Caco-2 (cell line): ENCODE measurements at places on chromosomes 5 and 9. TPM values are rescaled to one million over a fixed set of nuclear protein-coding genes. Genes with fewer than 3 reads are reported as not detected.

DNA sequence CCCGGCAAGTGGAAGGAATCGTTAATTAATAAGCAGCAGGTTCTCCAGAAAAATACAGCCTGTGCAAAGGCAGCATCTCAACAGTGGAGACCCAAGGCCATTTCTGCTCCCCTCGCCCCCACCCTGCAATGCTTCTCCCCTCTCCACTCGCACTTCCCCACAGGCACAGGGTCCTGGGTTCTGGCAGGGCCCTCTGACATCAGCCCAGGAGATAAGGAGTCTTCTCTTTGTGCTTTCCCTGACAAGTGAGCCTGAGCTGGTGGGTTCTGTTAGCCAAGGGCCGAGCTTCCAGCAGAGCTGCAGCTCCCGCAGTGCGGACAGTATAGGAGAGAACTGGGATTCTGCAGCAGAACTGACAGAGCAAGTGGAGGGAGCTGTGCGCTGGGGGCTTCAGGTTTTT lies 257.5 kb downstream of the NSG2 start:
- no peak for DNase-seq

- DNase-seq = peak; percentile 84
Measured at GRCh38 chr9:95057101-95057500, 260.4 kb downstream of the FANCC start.

DNA sequence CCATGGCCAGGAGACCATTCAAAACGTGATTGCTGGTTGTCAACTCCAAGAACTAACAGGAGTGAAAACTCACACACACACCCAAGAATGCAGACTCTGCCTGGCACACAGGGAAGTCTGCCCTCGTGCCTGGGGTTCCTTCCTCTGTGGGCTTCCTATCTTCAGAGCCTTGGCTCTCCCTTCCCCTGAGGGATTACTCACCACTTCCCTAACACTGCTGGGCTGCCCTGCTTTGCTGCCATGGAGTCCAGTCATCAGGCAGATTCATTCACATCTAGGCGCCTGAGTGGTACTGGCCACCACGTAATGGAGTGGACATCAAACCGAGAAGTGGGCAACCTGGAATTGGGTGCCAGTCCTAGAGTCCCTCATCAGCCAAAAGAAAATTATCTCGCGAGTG lies 76.4 kb upstream of the PRSS3 start:
- no peak for DNase-seq

- DNase-seq = no peak
Measured at GRCh38 chr9:118961857-118962256, 407.4 kb downstream of the BRINP1 start.

DNA sequence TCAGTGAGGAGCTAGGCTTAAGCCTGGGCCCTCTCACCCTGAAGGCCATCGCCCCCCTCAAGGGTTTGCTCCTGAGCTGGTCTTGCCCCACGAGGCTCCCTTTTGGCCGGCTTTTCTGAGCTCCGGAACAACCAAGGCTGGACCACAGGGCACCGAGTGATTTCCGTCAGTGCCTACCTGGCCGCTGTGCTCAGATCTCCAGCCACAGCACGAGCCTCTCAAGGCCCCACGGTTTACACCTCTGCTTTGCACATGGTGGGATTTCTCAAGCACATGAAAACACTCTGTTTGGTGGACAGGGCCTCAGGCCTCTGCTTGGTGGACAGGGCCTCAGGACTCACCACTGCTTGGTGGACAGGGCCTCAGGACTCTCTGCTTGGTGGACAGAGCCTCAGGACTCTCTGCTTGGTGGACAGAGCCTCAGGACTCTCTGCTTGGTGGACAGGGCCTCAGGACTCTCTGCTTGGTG lies 15.8 kb downstream of the CLPTM1L start:
- DNase-seq = no peak

DNA sequence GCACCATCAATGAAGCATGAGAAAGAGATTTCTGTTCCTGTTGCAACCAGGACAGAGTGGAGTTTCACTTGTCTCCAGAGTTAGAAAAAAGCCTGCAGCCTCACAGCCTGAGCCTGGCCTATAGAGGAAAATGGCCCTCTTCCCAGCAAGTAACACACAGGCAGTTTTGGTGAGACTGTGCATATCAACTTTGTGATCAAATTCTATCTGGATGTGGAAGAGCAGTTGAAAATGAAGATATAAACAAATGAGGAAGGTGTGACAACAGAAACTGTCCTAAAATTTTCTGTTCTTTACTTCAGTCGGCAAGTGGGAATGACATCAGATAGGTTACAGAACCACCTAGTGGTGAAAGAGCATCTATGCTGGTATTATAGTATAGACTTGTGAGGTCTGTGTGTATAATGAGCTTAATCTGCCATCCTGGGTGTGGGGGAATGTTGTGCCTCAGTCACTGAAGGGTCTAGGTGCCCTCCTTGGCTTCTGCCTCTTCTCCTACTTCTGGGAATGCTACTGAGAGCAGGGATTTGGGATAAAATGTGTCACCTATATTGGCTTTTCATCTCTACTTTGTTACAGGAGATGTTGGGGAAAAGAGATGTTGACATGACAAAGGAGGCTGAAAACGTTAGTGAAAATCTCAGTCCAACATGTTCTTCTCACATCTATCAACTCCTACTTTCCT lies 28.2 kb downstream of the YIPF5 start:
- peak; percentile 11 for DNase-seq

DNA sequence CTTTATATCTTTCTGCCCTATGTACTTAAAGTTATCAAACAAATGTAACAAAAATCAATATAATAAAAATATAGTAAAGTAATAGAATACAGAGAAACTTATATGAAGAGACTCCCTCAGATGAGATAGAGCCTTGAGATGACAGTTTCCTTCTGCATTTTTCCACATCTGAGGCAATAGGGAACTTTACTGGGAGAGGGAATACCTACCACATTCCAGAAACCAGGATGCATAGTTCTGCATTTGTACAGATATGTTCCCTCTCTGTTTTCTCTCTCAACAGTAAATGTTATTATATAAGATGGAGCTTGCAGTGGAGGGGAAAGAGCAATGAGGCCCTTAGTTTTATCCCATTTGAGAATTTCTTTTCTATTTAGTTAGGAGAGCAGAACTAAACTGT lies 109.6 kb upstream of the KCNN2 start:
- no peak for DNase-seq

DNA sequence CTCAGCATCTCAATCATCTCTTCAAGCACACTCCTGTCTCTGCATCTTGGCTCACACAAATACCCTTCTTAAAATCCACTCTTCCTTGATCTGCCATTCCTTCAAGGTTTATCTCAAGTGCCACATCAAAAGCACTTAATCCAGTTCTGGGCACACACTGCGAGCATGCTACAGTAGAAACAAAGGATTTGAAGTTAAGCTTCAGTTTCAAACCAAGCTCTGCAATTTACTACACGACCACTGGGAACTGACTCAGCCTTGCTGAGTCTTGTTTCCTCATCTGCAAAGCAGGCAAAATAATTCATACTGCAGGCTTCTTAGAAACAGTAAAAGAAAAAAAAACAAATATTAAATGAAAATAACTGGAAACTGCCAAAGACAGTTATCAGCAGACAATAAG lies 50.5 kb upstream of the CTNNAL1 start:
- DNase-seq = no peak

DNA sequence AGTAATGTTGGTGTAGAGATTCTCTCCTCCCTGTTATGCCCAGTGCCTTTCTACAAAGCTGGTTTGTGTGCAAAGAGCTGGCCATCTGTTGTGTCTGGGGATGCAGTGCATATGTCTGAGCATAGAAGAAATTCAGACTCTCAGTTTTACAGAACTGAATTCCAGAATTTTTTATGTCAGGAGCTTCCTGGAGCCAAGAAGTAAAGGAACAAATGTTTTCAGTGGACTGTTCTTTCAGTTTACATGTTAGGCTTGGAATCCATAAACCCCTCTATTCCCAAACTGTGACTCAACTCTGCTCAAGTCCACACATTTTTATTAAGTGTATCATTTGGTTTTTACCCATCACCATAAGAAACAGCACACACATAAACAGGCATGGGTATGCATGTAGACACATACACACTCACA lies 366.0 kb downstream of the BRINP1 start:
- no peak for DNase-seq

DNA sequence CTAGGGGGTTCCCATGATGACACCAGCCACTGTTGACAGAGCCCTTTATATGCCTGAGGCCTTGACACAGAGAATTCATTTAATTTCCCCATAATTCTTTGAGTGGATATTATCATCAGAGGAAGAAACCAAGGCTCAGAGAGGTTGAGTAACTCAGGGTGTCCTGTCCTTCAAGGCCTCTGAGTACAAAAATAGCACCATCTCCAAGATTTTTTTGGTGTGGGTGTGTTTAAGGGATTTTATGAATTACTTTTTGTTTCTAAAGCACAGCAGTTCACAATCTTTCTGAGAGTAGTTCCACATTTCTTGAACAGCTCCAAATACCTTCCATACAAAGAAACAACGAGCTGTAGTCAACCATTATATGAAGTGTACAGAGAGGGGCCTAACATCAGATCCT lies 6.2 kb upstream of the GSN start:
- DNase-seq = no peak

DNA sequence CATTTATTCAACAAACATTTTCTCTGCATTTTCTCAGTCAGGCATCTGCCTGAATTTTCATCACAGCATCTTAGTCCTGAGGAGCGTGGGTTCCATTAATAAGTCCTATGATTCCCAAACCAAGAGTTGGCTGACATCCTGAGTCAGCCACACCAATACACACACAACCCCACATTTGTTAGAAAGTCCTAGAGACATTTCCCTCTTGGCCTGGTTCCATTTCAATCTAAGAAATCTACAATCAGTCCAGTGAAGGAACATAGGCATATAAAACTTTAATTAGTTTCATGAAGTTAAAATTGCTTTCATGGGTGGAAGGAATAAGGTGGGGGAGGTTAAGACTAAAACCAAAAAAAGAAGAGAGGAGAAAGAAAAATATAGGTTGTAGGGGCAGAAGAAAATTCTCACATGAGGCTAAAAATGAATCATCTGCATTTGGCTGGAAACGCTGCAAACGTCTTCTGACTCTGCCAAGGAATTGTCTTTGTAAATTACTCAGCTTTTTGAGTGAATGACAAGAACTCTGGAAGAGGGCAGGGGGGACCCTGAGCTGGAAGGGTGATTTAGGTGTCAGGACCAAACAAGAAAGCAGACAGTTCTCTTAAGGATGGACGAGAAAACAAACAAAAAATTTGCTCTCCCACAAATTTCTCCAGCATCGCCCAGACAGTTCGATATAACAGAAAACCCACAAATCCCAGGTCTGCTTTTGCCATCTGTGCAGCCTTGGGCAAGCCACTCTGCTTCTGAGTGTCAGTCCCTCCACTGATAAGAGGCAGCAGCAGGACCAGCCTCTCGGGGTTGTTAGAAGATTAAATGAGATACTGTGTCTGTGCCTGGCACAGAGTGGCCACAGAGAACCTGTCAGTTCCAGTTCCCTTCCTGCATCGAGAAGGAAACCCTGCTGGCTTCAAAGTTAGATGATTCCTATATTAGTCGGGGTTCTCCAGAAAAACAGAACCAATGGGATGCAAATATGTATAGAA lies 289.7 kb downstream of the CDK5RAP2 start:
- DNase-seq = no peak

NME5 gene
- not detected in 2 replicates for total RNA-seq

MCC gene
- 0.09 TPM in 1 of 2 replicates, not detected in the other for total RNA-seq

CDH6 gene
- 16.0 and 18.0 TPM in 2 replicates for total RNA-seq
